ENCODE measurements at places on chromosomes 3 and 15. TPM values are rescaled to one million over a fixed set of nuclear protein-coding genes. Genes with fewer than 3 reads are reported as not detected.

Gene GOLGA6B
- total RNA-seq, result not detected

Gene DNAJA4
- 31.1 TPM for total RNA-seq

DNA sequence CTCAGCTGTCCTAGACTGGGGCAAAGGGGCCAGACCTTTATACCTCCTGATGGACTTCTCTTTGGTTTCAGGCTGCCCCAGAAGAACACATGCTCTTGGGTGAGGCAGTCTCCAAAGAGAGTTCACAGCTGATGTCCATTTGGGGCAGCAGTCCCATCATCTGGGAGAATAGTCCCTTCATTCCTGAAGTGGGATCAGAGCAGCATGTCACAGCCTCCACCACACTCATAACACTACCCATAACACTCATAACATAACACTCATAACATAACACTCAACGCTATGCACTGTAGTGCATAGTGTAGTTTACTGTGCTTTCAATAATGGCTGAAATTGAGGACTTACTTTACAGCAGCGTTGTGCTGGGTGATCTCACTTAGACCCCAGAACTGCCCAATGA lies 36.7 kb upstream of the PLCL2 start:
- DNase-seq, result no peak
- peaks cover under 1% of the 10 kb centered on the region for H3K4me1 ChIP-seq
- no peak overlapping the region for H3K4me3 ChIP-seq

GRCh38 chr3:58723173-58723572 lies 56.6 kb upstream of the FAM3D start:
- H3K4me3 ChIP-seq, result no peak overlapping the region
- H3K27me3 ChIP-seq, result no peaks in the 10 kb centered on the region
- no peaks in the 10 kb centered on the region for H3K4me1 ChIP-seq
- H3K27ac ChIP-seq, result no peak overlapping the region

GRCh38 chr3:138202945-138203701 lies 16.0 kb downstream of the ARMC8 start:
- DNase-seq, result no peak
- no peaks in the 10 kb centered on the region for H3K36me3 ChIP-seq
- no peak overlapping the region for H3K4me3 ChIP-seq

DNA sequence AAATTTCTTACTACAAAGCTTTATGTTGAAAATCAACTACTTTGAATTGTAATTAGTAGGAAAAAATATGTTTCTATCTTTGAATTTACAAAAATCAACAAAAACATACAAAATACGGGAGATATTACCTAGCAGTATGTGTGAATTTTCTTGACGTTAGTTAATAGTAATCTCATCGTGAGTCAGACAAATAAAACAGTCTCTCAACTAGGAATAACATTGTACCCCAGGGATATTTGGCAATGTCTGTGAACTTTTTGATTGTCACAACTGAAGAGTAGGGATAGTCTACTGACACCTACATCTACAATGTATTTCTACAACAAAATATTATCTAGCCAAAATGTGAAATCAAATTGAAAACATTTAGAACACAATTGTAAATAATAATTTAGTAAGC lies 250.3 kb downstream of the POLQ start:
- no peak overlapping the region for H3K4me3 ChIP-seq
- H3K4me1 ChIP-seq, result no peaks in the 10 kb centered on the region
- H3K27me3 ChIP-seq, result no peaks in the 10 kb centered on the region
- no peak for DNase-seq
